ENCODE measurements at places on chromosomes 5 and 9.
A peak's percentile ranks its signal among the peaks of the same experiment; 100 is the strongest.

DNA sequence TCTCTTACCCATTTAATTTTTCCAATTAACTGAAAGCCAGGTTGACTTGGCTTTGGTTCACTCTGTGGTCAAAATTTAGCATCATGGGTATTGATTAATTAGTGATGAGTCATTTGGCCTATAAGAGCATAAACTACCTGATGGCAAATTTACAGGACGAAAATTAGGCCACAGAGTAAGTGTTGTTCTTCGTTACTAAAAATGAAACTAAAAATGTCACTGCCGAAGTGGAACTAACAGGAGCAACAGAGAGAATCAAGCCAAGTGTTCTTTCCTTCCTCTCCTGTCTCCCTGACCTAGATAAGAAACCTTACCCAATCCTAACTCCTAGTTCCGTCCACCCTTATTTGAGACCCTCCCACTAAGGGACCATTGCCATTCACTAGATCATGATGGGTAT lies 176.9 kb downstream of the RAB3C start:
- peak; percentile 1 for DNase-seq

DNA sequence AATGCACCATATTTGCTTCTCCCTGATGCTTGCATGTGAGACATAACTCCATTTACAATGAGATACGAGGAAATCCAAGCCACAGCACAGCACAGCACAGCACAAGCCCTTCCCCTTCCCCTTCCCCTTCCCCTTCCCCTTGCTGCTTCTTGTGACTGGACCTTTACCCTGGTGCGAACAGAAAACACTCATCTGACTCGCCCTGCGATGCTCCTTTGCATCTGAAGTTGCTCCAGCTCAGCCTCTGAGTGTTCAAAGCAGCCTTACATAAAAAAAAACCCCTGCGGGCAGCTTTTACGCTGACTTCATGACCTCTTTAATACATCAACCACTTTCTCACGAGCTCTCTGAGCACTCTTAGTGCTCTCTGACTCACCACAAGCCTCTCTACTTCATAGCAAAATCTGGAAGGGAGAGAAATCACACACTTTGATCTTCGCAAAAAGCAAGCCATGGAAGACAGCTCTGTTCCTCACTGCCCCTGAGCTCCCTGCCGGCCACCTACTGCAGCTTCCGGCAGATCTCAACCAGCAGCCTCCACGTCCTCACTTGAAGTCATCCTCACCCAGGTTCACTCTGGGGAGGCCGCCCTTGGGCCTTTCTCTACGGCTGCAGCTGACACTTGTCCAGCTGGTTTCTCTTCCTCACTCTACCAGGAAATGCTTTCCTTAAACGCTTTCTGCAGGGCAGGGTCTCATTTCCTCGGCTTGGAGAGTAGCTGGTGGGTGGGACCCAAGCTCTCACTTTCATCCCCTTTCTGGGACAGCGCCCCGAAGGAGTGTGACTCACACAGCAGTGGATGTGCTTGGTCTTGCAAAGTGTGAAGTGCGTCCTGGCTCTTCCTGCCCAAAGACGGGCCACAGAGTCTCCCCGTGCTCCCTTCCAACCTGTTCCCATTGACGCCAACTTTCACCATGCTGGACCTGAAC lies 5.3 kb downstream of the SLC34A1 start:
- DNase-seq, result peak; percentile 78

- no peak for DNase-seq
These were observed 136.8 kb downstream of the FRMD3 start for GRCh38 chr9:83401328-83401900.

- no peak for DNase-seq
These were observed 133.3 kb downstream of the KIAA0825 start for GRCh38 chr5:94485067-94485466.

- DNase-seq, result no peak
These were observed 72.0 kb downstream of the CETN3 start for GRCh38 chr5:90337449-90338052.

GRCh38 chr5:146088098-146088497 lies 17.3 kb downstream of the PLAC8L1 start:
- DNase-seq, result no peak

- DNase-seq, result no peak
These were observed 104.2 kb upstream of the RAI14 start for GRCh38 chr5:34551911-34552433.

GRCh38 chr5:97229688-97230285 lies 46.7 kb upstream of the RIOK2 start:
- no peak for DNase-seq

- DNase-seq, result no peak
These were observed 48.8 kb downstream of the FANCC start for GRCh38 chr9:95268681-95269080.

DNA sequence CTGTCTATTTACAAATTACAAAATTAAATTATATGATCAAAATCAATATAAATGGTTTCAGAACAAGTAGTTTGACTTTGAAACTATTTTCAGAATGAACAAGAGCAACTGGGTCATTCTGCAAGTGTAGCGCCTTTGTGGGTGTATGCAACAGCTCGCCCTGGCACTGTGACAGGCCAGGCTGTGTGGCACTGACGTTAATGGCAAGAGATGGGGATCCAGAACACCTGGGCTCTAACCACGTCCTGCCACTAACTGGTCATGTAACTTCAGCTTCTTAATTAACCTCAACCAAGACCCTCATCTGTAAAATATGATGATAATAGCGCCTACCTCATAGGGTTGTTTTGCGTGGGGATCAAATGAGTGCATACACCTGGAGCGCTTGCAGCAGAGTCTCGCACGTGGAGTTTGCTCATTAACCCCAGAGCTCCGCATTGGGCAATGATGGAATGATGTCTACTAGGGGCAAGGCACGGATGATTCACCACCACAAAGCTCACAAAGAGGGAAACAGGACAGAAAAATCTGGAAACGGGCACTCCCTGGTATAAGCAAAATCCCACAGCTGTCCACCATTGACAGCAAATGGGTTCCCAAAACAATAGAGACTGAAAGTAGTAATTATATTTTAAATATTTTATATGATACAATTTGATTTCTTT lies 639.4 kb downstream of the SEMA5A start:
- DNase-seq, result no peak

DNA sequence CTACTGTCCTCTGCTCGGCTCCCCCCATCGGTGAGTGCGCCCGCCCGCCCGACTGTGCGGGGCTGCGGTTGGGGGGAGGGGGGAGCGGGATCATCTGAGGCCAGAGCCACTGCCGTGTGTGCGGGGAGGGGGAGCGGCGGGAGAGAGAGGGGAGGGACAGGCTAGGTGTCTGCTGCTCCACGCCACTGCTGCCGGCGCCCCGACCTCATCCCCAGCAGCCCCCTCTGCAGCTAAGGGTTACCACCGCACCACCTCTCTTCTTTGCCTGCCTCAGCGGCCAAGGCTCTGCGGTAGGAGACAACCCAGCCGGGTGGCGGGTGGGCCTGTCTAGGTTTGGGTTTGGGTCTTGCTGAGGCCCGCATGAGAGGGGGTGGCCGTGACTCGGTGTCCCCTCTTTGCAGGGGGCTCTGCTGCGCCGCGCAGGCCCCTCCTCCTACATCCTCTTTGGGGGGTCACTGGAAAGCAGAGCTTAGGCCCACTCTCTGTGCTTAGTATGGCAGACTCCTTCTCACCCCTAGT lies 670 bp upstream of the PURA start:
- DNase-seq, result peak; percentile 45

DNA sequence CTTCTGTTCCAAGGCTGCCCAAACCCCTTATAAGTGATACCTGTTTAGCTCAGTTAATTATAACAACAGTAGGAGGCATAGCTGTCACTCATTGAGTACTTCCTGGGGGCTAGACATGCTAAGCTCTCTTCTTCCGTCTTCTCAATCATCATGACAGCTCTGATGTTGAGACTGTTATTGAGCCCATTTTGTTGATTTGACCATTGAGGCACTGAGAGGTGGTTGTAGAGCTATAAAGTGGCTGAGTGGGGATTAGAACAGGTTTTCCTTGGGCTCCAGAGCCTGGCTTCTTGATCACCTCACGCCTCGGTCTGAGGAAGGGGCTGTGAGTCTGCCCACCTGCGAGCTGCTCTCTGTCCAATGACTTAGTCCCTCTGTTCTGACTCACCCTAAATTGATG lies 26.0 kb upstream of the RPL26L1 start:
- no peak for DNase-seq

GRCh38 chr5:72439192-72439591 lies 68.0 kb downstream of the ZNF366 start:
- no peak for DNase-seq

- DNase-seq, result no peak
These were observed 18.4 kb downstream of the TENT4A start for GRCh38 chr5:6731465-6732237.

- no peak for DNase-seq
These were observed 232.8 kb upstream of the PTGER4 start for GRCh38 chr5:40446910-40447309.

GRCh38 chr5:57817924-57818323 lies 335.3 kb upstream of the ACTBL2 start:
- peak; percentile 9 for DNase-seq

GRCh38 chr5:168480601-168481000 lies 5.7 kb upstream of the RARS1 start:
- DNase-seq, result no peak

GRCh38 chr5:33410221-33410620 lies 30.5 kb upstream of the TARS1 start:
- DNase-seq, result no peak

DNA sequence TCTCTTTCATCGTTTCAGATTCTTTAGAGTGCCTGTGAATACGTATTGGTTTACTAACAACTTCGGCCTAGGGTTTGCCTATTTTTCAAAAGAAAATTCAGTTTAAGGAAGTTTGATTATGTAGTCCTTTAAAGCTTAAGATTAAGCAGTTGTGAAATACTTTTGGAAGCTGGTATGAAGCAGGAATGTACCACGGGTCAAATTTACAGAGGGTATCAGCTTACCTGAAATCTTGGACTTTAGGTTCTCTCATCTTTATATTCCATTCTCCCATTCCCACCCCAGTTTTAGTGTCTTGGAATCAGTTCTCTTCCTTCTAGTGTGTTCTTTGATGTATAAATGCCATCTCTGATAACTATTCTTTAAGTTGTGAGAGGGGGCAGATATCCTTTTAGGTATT lies 53.2 kb downstream of the IQGAP2 start:
- no peak for DNase-seq

GRCh38 chr9:83355729-83356151 lies 182.5 kb downstream of the FRMD3 start:
- DNase-seq, result no peak

- DNase-seq, result no peak
These were observed 64.3 kb downstream of the CSNK1A1 start for GRCh38 chr5:149486726-149487635.

DNA sequence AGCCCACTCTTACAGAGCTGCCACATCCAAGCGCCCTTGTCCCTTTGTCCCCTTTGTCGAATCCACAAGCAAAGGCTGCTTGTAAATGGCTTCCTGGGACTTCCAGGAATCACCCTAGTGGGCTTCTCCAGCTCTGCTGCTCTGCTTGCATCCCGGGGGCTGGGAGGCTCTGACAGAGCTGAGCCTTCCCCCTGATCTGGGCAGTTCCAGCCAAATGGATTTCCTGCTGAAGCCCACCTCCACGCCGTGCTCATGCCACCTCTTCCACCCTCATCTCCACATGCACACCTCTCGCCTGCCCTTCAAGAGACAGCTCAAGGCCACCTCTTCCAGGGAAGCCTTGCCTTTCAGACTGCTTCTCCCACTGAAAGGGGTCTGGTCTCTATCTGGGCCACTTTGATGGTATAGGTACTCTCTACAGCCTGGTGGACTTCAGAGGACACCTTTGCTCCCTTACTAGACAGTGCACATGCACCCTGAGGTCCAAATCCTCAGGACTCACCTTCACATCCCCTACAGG lies 106.2 kb downstream of the LHFPL2 start:
- DNase-seq, result no peak

GRCh38 chr5:155556700-155557099 lies 543.1 kb downstream of the KIF4B start:
- no peak for DNase-seq

DNA sequence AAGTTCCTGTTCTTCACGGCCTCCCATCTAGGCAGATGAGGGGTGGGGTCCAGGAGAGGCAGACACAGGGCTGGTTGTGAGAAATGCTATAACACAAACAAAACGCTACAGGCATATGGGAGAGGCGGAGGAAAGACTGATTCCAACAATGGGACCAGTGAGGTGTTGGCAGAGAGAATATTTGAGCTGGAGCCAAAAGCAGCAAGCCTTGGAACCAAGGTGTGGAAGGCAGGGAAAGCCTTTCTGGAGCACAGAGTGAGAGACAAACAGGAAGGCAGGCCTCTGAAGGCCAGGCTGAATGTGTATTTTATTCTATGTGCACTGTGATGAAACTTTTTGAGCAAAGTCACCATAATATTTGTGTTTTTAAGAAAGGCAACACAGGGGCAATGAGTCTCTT lies 2.9 kb downstream of the ATPSCKMT start:
- DNase-seq, result no peak

GRCh38 chr5:149796030-149796429 lies 65.9 kb downstream of the PPARGC1B start:
- DNase-seq, result no peak

Data from immature natural killer cell (primary cell).